ENCODE measurements at places on chromosomes 16 and 17.

- DNase-seq: no peak
Observed at GRCh38 chr16:71767060-71767900, 41.4 kb downstream of the AP1G1 start.

- DNase-seq: no peak
Observed at GRCh38 chr17:17029938-17030337, 12.3 kb upstream of the MPRIP start.

DNA sequence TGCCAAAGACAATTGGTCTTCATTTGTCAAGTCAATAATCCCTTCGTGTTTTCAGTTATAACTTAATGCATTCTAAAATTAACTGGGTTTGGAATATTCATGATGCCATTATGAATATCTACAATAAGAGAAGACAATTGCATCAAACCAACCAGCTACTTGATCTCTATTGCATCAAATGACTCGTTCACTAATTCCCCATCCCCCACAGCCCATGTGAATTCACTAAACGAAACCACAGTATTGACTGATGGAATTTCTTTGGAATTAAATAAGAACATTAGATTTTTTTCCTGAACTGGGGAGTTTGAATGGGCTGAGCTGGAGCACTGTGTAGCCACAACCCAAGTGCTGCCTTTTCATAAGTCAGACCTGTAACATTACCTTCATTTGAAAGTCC lies 65.3 kb downstream of the HS3ST3B1 start:
- DNase-seq: no peak

DNA sequence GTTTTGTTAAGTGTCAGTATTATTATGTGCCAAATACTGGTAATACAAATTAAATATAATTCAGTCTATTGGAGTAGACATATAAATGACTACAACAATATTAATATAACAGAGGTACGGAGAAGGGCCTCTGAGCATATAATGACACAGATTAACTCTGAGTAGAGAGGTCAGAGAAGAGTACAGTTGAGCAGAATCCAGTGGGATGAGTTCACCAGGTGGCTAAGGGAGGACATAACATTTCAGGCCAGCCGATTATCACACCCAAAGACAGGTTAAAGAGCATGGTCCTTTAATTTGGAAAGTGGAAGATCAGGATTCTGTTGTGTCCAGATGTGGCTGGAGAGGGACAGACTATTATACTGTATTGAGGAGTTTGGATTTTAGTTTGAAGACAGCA lies 11.3 kb downstream of the NFATC3 start:
- DNase-seq: no peak

- DNase-seq: no peak
Observed at GRCh38 chr16:31711344-31711845, 162.2 kb upstream of the ZNF267 start.

- DNase-seq: no peak
Observed at GRCh38 chr17:38697061-38697820, 7.8 kb upstream of the MLLT6 start.

- no peak for DNase-seq
Observed at GRCh38 chr17:72311004-72311403, 190.2 kb downstream of the SOX9 start.

- DNase-seq: no peak
Observed at GRCh38 chr16:89619840-89620239, 6.4 kb downstream of the DPEP1 start.

- DNase-seq: no peak
Observed at GRCh38 chr17:51741458-51741857, 417.1 kb downstream of the CA10 start.

DNA sequence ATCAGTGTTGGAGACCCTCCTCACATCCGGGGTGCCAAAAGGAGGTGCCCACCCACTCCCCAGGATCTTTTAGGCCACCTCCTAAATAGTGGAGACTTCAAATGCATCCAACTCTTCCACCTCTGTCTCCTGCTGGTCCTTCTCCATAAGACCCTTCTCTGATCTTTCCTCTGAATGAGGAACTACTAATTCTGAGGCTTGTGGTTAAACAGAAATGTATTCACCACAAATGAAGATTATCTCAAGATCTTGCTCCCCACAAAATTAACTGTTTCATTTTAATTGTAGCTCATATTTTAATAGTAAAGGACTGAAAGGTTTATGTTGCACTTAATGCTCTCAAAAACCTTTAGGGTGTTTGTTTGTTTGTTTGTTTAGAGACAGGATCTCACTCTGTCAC lies 34.1 kb downstream of the TLE7 start:
- peak; percentile 29 for DNase-seq

DNA sequence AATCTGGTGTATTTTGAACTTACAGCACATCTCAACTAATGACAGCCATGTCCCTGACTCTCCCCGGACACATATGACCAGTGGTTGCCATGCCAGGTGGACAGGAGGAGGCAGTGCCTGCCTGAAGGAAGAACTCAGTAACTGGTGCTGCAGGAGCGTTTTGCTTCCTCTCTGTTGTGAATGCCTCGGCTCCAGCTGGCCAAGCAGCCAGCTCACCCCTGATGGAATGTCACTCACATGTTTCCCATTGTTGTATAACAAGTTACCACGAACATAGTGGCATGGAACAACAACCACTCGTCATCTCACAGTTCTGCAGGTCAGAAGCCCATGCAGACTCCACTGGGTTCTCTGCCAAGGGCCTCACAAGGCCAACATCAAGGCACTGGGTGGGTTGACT lies 20.1 kb upstream of the IRF8 start:
- no peak for DNase-seq

GRCh38 chr16:71537643-71538042 lies 11.4 kb downstream of the CHST4 start:
- no peak for DNase-seq

- no peak for DNase-seq
Observed at GRCh38 chr17:34249061-34249460, 6.0 kb upstream of the CCL2 start.

- no peak for DNase-seq
Observed at GRCh38 chr17:49362723-49363117, 670 bp upstream of the ZNF652 start.

- no peak for DNase-seq
Observed at GRCh38 chr17:21361020-21361809, 14.9 kb upstream of the KCNJ12 start.

GRCh38 chr17:48629411-48629759 lies 3.2 kb upstream of the HOXB9 start:
- DNase-seq: no peak

DNA sequence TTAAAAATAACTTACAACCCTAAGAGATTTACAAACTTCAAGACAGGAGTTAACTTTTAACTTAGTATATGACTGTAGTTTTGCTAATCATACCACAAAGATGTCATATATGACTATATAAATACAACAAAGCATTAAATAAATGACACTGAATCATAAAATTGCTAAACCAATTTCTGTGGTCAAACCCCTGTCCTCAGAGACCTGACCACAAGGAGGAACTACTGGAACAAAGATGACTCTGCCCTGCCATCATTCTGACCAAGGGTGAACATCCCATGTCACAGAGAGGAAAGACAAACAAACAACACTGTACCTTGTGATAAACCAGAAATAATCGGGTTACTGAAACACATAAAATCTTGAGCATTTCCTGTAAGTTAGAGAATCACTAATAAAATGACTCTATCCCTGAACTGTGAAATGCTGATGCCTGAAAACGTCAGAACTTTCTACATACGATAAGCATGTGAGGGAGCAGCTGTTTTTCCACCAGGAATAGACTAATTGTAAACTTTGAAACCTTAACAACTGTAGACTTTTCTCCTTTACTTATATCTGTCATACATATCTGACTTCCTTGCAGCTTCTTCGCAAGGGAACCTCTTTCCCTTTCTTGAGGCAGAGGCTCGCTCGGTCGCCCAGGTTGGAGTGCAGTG lies 47.9 kb downstream of the WDR59 start:
- peak; percentile 44 for DNase-seq

DNA sequence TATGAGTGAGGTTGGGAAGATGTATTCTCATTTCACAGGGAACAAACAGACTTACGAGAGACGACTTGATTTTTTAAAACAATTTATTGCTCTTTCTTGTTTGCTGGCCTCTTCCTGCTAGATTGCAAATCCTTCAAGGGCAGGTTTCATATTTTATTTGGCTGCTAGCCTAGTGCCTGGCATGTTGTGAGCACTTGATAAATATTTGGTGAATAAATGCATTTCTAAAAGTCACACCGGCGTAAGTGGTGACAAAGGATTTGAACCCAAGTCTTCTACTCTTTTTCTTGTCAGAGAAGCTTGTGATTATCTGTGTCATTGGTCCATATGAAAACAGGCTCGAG lies 1.4 kb downstream of the WWP2 start:
- no peak for DNase-seq

DNA sequence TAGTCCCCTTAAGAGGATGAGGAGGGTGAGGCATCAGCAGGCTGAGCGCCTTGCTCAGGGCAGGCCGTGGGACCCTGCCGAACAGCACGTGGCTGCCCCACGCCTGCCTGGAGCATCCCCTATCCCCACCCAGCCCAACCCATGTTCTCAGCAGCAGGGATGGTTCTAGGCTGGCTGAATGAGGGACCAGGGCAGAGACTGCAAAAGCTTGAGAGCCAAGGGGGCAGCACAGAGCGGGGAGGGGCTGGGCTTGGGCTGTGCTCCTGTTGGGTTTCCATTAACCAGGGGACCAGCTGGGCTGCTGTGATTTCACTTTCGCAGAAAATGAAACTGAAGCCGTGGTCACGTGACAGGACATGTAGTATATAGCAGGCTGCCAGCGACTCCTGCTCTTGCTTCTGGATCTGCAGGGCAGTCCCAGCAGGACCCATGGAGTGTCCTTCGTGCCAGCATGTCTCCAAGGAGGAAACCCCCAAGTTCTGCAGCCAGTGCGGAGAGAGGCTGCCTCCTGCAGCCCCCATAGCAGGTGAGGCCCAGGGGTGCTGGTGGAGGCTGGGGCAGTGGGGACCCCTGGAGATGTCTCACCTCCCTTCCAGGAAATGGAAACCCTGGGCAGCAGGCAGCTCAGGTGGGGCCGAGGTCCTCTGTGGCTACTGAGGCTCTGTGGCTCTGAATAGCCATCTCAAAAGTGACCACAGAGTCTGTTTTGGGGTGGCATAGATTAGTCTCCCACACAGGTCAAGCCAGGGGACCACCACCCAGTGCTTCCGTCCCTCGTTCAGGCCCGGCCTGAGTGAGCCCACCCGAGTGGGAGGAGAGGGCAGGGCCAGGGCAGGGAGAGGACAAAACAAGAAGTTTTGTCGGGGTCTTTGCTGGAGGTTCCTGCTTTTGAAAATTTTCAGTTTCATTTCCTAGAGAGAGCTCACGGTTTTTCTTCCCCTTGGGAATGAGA lies 2.9 kb downstream of the RNF213 start:
- DNase-seq: peak; percentile 10

- no peak for DNase-seq
Observed at GRCh38 chr16:67995423-67995822, 3.9 kb downstream of the DPEP2 start.

- no peak for DNase-seq
Observed at GRCh38 chr16:35750157-35750689, 2290.8 kb downstream of the TP53TG3F start.

DNA sequence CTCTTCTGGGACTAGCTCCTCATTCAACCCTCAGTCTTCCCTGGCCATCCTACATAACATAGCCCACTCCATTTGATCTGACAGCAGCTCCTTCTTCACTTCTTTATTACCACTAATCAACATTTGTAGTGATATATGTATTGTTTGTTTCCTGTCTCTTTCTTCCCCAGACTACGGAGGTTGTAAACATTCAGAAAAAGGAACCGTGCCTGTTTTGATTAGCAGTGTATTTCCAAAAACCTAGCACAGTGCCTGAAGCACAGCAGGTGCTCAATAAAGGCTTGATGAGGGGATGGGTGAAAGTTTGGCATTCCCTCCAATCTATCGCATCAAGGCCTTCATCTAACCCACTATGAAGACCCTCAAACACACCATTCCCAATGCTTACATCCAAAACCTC lies 150.8 kb downstream of the XYLT1 start:
- DNase-seq: no peak

DNA sequence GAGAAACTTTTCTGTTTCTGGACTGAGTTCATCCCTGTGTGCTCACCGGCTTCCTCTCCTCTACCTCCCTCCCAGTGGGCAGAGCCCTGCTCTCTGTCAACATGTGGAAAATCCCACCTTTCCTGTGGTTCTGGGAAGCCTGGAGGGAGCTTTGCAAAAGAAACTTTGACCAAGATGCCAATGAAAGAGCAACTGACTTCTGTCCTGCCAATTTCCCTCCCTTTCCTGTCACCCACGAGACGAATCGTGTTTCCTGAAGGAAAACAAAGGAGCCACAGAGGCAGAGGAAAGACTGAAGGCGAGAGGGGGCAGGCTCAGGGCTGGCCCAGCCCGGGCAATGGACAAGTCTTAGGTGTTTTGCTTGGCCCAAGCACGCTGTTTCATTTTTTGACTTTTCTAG lies 82.8 kb downstream of the PLCG2 start:
- DNase-seq: no peak

- DNase-seq: no peak
Observed at GRCh38 chr16:19223235-19224170, 55.5 kb downstream of the SYT17 start.

DNA sequence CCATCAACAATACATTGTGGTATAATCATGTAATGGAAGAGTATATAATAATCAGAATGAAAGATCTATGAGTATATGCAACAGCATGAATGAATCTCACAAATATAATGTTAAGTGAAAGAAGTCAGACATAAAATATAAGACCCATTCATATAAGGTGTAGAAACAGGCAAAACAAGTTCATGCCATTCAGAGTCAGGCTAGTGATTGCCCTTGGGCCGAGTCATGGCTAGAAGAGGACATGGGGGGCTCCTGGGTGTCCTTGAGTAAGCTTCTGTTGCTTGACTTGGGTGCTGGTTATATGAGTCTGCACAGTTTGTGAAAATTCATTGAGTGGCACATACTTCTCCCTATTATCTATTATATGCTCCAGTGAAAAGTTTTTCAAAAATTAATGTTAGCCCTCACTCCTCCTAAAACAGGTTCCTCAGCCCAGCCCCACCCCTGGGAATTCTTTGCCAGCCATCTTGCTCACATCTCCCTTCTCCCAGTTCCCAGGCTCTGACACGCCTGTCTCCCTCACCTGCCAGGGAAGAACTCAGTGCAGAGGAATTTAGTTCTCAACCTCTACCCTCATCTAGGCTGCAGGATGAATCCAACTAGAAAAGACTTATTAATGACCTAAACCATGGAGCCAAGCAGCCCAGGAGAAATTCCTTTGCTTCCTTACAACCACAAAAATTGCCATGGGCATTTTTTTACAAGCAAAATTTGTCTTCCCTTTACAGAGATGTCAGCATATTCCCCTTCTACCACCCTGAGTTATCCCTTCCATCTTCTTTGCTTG lies 52.4 kb upstream of the NFAT5 start:
- DNase-seq: no peak

- no peak for DNase-seq
Observed at GRCh38 chr16:85505794-85506634, 107.1 kb upstream of the GSE1 start.

GRCh38 chr17:15954222-15954621 lies 9.3 kb downstream of the ADORA2B start:
- DNase-seq: no peak

- DNase-seq: no peak
Observed at GRCh38 chr16:4018391-4018790, 97.9 kb downstream of the ADCY9 start.

- DNase-seq: no peak
Observed at GRCh38 chr17:27807567-27808470, 7.5 kb upstream of the NOS2 start.

- no peak for DNase-seq
Observed at GRCh38 chr17:66523378-66524200, 221.2 kb downstream of the PRKCA start.

- DNase-seq: no peak
Observed at GRCh38 chr17:4017377-4017776, 53.1 kb upstream of the ATP2A3 start.

All from GF-D8 (cell line).